Dermis microvascular lymphatic vessel endothelial cell (primary cell): ENCODE measurements at places on chromosomes 11 and 22. TPM values are rescaled to one million over a fixed set of nuclear protein-coding genes. Genes with fewer than 3 reads are reported as not detected.

DNA sequence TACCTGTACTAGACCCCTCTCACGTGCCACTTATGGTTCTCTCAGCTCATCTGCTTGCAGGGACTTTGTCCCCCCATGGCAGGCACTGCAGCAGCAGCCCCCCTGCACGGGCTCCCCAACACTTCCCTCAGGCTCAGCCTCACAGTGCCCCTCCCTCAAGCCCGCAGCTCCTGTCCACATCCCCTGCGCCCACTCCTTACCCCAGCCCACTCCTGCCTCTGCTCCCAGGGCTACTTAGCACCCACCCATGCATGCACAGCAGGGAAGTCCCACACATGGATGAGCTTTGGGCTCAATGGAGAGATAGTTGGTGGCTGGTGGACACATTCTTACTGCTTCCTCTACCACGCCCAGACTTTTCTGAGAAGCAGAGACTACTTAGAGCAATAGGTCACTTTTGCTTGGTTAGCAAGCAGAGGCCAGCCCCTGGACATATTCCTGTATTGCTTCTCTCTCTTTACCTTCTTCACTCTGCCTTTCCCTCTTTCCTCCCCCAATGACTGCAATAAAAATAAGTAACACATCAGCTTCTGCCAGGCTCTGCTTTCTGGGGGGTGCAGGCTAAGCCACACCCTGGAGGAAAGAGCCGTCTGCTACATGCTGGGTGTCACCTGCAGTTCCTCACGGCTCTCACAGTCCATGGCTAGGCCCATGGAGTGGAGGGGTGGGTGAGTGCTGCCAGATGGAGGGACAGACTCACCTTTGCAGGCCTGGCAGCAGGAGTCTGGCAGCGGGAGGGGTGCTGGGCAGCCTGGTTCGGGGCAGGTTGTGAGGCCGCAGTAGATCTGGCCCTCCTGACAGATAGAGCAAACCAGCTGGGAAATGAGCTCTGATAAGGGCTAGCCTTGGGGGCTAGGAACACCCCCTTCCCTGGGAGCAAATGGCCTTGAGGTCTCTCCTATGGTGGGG is 23.4 kb downstream of the CHRDL2 start:
- DNase-seq, result no peak

GRCh38 chr11:4493480-4493818 is 11.0 kb downstream of the OR52K1 start:
- DNase-seq, result no peak

- DNase-seq, result peak; percentile 44
Observed at GRCh38 chr22:38706101-38706900, 557 bp downstream of the GTPBP1 start.

- DNase-seq, result no peak
Observed at GRCh38 chr11:91100427-91100826, 877.6 kb upstream of the CHORDC1 start.

The CLNS1A gene
- total RNA-seq, result 110 and 117 TPM in 2 replicates

DNA sequence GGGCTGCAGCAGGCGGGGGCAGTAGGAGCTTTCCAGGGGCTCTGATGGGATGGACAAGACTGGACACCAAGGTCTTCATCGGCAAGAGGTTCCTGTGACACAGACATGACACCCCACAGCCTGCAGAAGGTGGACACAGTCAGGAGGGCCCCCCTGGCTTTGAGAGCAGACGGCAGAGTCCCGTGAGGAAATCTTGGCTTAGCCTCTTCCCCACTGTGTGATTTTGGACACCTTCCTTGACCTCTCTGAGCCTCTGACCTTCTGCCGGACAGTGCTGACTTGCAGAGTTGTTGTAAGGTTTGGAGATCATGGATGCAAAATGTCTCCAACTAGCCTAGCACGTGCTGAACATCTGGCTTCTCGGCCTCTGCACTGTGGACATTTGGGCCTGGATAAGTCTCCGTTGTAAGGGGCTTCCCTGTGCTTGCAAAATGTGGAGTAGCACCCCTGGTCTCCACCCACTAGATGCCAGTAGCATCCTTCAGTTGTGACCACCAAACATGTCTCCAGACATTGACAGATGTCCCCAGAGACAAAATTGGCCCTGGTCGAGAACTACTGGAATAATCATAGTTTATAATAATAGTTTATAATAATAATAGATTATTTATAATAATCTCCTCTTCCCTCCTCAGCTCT is 54.6 kb downstream of the MCM5 start:
- no peak for DNase-seq

DNA sequence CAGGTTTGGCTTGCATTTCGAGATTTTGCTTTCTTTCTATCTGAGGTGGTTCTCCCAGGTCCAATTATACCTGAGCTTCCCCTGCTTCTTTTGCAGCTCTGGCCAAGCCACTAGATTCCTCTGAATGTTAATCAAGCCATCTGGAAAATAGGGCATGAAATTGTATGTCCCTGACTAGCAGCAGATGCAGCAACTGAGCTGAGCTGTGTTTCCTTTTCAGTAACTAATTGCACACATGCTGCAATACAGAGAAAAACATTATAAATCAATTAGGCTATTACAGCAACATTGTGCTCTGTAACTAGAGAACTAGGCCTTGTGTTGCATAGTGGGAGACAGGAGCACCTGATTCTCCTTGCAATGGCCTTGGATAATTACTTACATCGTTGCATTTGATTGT is 408.3 kb downstream of the ETS1 start:
- no peak for DNase-seq

DNA sequence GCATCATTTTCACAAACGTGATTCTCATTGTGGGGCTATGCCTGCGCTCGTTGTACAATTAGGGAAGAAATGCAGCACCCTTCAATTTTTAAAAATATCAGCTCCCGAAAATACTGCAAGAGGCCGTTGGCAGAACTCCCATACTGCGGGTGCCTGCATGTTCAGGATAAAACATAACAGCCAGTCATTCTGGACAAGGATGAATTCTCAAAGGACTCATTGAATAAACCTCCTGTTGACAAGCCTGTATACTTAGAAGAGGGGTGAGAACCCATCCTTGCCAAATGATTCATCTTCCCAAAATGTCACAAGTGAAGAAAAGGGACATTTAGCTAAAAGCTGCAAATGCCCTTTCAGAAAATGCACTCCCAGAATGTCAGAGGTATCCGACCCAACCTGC is 141.9 kb downstream of the CSNK2A3 start:
- DNase-seq, result no peak

GRCh38 chr11:33924341-33924740 is 32.5 kb upstream of the LMO2 start:
- no peak for DNase-seq

The CECR2 gene
- under 0.01 TPM in 2 replicates for total RNA-seq

DNA sequence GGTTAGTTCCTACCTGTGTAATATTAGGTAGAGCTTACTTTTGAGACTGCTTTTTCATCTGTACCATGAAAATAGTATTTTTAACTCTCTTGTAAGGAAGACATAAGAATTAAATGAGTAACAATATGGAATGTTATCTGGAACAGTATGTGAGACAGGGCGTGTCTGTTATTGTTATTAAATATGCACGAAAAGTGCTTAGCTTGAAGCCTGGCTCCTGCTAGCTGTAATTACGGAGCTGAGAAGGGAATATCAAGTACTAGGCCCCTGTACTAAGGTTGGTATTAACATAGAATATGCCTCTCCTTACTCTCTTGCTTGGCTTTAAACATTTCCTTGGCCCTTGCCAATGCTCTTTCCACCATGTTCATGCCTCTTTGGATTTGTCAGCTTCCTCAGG is 194.0 kb downstream of the FAM76B start:
- DNase-seq, result no peak

DNA sequence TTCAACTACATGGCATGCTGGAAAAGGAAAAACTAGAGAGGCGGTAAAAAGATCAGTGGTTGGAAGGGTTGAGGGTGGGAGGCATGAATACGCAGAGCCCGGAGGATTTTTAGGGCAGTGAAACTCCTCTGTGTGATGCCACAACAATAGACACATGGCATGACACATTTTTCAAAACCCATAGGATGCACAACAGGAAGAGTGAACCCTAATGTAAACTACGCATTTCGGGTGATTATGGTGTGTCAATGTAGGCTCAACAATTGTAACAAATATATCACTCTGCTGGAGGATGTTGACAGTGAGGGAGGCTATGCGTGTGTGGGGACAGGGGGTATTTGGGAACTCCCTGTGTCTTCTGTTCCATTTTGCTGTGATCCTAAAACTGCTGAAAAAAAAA is 15.7 kb upstream of the FAM83F start:
- DNase-seq, result no peak

The AIFM3 gene
- under 0.01 and 0.13 TPM in 2 replicates for total RNA-seq

The OR2D2 gene
- total RNA-seq, result 0.13 and 0.25 TPM in 2 replicates

DNA sequence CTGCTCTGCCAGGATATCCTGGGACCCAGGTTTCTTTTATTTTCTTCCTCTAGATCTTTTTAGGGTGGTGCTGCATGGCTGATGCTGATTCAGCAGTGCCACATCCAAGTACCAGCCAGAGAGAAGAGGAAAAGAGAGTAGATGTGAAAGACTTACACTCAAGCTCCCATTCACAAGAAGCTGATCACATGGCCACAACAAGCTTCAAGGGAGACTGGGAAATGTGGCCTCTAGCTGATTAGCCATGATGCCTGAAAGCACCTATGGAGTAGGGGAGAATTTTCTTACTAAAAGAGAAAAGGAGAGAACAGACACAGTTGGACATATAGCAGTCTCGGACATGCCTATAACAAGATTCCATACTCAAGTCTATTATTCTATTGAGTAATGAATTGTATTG is 34.4 kb upstream of the FJX1 start:
- no peak for DNase-seq

DNA sequence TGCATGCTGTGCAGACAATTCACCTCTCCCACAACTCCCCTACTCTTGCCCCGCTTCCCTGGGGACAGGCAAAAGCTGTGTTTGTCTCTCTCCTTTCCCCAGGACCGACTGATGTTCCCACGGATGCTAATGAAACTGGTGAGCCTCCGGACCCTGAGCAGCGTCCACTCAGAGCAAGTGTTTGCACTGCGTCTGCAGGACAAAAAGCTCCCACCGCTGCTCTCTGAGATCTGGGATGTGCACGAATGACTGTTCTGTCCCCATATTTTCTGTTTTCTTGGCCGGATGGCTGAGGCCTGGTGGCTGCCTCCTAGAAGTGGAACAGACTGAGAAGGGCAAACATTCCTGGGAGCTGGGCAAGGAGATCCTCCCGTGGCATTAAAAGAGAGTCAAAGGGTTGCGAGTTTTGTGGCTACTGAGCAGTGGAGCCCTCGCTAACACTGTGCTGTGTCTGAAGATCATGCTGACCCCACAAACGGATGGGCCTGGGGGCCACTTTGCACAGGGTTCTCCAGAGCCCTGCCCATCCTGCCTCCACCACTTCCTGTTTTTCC is 1.4 kb upstream of the MADD start:
- no peak for DNase-seq

- no peak for DNase-seq
Observed at GRCh38 chr11:25587496-25587895, 744.4 kb upstream of the ANO3 start.

GRCh38 chr11:117876341-117877119 is at the start of gene FXYD6:
Gene FXYD6 (minus strand): TSS chr11:117876658. CDS start chr11:117842776, 33,882 bp downstream.
- no peak for DNase-seq

DNA sequence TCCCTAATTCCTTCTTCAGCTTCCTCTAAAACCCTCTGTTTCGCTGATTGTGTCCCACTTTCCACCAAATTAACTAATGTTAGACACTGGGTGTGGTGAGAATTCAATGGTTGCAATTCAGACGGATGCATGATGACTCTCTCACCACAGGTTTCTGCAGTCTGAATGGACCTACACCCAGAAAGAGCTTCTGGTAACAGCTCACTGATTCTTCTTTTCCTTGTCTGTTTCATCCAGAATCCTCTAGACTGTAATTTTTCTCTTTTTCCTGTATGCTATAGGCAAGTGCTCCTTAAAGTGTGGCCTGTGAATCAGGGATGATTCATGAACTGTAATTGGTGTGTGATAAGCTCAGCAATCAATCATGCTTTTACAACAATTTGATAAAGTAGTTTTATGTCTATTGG is 18.1 kb downstream of the MMP10 start:
- DNase-seq, result no peak

DNA sequence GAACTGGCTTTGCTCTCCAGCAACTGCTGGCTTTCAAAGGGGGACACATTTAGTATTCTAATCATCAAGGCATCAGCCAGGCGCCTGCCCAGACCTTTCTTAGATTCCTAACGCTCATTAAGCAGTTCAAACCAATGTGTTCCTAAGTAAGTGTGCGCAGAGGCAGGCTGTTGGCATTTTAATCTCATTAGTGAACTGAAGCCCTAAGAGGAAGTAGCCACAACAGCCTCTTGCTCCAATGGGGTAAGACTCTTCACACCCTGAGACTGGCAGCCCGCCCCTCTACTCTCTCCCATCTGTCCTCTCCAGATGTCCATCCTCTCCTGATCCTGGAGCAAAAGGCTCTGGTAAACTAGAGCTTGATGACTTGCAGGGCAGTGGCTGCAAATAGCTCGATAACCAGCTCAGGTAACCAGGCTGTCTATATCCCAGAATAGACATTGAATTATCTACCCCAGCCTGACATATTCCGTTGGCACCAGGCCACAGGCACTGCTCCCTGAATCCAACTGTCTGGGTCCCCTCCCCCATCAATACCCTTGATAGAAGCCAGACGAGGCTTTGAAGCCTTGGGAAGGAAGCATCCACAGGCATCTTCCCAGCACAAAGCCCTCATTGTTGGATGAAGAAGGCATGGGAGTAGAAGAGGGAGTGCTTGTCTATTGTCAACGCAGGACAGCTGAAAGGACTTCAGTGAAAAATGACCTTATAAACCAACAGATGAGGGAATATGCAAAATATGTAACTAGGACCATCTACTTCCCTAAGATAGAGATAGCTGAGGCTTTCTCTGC is 321.1 kb downstream of the TENM4 start:
- no peak for DNase-seq

The OR56B1 gene
- not detected in 2 replicates for total RNA-seq

The SLC29A2 gene
- 0.77 and 1.0 TPM in 2 replicates for total RNA-seq

DNA sequence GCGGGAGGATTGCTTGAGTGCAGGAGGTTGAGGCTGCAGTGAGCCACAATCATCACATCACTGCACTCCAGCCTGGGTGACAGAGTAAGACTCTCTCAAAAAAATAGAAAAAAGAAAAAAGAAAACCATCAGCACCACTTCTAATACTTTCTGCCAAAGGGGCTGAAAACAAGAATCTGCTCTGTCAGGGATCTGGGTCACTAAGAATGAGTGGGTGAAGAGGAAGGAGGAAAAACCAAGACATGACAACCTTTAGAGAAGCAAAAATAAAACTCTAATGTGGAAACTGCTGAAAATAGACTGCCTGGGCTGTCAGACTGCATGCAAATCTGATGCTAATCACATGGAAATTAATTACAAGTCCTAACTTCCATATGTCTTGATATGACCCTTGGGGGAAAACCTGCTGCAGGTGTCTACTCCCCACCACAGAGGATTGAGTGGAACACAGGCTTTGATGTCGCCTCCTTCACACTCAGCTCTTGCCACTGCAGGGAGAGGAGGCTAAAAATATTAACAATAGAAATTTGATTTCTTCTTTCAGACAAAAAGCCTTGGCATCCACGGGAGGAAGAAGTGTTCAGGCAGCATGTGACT is 62.5 kb upstream of the CRTAM start:
- no peak for DNase-seq

- no peak for DNase-seq
Observed at GRCh38 chr22:21650823-21651520, 8.9 kb downstream of the SDF2L1 start.

The CNIH2 gene
- 0.25 TPM in 1 of 2 replicates, not detected in the other for total RNA-seq
